Stimulated activated CD4-positive, alpha-beta T cell treated with anti-CD3 and anti-CD28 coated beads, Interleukin-15, amount 100 ng/mL, for 1 hour (primary cell): ENCODE measurements at places on chromosomes 12 and 14.

GRCh38 chr12:22855456-22855855, 230.5 kb downstream of the ETNK1 start:
- DNase-seq = no peak

DNA sequence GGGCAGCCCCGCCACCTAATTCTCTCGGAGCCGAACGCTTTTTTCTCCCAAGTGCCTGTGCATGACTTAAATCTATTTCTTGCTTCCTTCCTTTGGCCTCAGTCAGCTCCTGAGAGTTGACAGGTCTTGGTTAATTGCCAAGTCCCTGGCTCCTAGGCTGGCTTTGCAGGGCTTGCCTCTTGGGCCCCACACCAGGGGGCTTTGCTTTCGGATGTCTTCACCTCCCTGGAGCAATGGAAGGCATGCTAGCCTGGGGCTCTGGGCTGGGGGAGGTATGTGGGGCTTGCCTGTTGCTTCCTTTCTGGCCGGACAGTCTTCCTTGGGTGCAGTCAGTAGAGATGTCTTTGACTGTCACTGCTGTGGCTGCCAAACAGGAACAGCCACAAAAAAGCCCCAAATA, 2.2 kb upstream of the KRT80 start:
- no peak for DNase-seq

DNA sequence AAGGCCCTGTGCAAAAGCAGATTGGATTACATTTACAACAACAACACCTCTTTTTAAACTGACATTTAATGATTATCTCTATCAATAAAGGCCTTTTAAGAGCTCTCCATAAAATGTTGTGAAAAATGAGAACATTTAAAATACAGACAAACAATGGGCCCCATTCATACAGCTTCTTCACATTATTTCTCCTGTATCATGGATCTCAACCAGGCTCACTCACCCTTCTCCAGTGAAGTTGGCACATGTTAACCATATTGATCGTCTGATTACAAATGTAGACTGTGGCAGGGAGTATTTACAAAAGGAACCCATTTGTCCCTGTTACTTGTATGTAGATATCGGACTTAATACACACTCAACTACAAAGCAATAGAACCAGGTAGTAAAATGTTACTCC, 220.2 kb upstream of the BTG1 start:
- no peak for DNase-seq

DNA sequence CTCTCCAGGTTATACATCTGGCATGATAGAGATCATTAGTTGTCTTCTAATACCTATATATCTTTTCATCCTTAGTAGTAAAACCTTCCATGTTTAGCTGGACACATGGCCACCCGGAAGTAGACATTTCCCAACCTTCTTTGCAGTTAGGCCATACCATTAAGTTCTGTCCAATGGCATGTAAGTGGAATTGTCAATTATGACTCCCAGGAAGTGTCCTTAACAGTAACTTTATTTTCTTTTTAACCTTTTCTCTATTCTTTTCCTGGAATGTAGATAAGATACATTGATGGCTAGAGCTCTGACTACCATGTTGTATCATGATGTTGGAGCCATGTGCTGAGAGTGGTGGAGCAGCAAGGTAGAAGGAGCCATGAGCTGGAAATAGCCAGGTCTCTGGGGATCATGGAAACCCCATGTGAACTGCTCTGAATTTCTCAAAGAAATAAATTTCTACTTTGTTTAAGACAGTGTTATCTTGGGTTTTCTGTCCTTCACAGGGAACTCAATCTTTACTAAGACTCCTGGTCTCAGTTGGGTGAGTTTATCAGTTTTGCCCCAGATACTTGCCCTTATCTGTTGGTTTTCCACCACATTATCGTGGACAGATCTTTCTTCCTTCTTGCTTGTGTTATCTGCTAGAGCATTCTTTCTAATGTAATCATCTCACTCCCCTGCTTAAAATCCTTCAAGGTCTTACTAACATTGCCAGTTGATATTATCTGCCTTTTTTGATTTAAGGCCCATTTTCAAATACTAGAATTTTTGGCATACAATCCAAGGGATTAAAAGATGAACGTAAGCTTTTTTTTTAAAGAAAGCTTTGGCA, 5.1 kb upstream of the LTA4H start:
- no peak for DNase-seq

GRCh38 chr14:66606826-66607225, 98.9 kb downstream of the GPHN start:
- no peak for DNase-seq

DNA sequence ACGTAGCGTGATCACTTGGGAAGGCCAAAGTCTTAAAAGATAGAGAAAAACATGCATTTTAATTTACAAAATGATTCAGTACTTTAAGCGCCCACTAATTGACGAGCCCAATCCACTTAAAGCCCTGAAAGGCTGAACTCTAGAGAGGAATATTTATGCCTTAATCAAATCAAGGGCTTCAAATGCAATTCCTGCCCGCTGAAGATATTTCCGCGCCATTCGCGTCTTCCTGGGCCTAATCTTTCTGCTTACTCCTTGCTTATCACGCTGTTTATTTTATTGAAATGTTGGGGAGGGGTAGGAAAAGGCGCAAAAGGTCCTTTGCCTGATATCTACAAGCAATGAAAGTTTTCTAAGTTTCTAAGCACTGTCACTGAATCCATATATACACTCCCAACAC, 4.0 kb downstream of the TBX3 start:
- DNase-seq = no peak

DNA sequence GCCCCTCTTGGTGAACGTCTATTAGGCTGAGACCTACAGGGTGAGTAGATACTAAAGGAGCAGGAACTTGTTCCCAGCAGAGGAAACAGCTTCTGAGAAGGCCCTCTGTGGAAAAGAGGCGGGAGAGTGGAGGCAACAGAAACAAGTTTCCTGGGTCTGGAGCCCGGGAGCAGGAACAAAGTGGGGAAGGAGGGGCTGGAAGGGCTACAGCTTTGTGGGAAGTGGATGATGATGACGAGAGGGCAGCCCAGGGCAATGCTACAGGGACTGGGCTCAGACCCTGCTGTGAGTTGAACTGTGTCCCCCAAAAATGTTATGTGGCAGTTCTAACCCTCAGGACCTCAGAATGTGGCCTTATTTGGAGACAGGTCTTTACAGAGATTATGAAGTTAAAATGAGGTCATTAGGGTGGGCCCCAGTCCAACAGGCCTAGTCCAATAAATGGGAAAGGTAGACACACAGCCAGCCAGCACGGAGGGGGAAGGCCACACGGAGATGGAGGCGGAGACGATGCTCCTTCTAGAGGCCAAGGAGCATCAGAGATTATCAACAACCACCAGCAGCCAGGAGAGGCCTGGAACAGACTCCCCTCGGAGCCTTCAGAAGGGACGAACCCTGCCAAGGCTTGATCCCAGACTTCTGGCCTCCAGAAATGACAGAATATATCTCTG, 14.3 kb downstream of the CAMKK2 start:
- DNase-seq = no peak
